ENCODE measurements at places on chromosomes 1 and 21.

DNA sequence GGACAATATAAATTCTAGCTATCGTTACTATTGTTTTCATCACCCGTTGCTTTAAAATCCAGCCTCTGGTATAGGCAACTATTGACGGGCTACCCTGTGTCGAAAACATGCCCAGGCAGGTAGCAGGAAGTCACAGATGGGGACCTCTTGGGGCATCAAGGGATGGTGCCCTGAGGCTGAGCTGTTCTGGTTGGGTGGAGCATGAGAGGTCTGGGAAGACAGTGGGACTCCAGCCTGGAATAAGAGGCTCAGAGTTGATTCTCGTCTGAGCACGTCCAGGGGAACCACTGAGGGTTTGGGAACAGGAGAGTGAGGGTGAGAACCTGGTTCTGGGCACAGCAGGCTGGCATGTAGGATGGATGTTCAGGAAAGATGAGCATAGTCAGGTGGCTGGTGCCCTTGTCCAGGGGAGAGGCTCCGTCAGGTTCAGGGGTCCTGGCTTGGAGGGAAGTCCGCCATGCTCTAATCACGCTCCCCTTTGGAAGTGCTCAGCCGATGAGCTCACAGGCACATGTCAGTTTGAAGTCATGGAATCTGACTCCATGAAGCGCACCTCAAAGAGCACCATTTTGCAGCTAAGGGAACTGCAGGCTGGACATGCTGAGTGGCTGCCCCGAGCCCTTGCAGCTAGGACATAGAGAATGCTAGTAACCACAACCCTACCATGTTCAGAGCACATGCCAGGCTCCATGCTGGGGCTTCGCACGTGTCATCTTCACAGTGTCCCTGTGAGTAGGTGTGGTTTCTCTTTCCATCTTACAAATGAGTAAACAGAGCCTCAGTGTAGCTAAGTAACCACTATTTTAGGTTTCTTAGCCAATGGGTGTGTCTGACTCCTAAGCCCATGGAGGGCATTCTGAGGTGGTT, 21.0 kb downstream of the PCSK9 start:
- DNase-seq, result no peak

DNA sequence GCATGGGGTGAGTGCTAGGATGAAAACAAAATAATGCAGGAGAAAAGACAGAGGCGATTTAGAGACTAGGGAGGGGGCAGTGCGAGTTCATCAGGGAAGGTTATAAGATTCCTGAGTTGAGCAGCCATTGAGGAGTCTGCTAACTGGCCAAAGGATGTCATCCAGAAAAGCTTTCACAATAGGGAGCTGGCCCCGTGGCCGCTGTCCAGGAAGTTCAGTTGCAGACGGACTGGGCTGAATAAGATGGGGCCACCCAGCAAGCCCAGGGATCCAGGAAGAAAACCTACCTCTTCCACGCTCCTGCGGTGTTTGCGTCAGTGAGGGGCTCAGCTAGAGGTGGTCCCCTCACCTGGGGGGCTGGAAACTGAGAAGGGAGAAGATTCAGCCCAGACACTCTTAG, 4.0 kb upstream of the PKP1 start:
- DNase-seq, result no peak

- no peak for DNase-seq
Observed at GRCh38 chr1:177969825-177970371, at the start of gene SEC16B. TSS of gene SEC16B (minus strand) at chr1:177970058. CDS start at chr1:177967981, 2,077 bp downstream.

DNA sequence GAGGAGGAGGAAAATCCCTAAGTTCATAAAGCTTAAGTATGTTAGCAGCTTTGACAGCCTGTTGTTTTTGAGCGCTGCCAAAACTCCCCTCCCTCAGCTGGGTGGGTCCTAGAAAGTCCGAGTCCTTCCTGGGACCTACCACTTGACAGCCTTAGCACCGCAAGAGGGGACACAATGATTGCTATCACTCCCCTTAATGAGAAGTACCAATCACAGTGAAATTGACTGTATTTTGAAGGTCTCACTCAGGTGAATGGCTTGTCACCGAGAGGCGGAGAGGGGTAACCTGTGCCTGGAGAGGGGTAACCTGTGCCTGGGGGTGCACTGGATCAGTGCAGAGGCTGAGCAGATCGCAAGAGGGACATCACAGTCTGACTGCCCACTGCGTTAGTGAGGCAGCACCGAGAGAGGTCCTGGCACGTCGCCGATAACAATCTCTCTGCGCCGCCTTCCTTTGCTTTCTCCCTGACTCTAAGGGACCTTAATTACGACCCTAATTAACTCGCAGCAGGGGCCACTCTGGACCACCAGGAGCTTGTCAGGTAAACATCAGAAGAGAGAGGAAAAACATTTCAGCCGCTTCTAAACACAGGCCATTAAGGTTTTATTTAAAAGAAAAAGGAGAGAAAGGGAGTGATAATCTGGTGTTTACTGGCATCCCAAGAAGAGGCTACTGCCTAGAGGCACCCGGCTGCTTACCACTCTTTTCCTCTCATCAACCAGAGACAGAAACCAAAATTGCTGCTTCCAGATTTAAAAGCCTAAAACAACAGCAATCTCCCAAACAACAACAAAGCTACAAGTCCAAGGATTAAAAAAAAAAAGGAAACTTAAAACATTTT, 25.7 kb upstream of the KCNK1 start:
- DNase-seq, result no peak

DNA sequence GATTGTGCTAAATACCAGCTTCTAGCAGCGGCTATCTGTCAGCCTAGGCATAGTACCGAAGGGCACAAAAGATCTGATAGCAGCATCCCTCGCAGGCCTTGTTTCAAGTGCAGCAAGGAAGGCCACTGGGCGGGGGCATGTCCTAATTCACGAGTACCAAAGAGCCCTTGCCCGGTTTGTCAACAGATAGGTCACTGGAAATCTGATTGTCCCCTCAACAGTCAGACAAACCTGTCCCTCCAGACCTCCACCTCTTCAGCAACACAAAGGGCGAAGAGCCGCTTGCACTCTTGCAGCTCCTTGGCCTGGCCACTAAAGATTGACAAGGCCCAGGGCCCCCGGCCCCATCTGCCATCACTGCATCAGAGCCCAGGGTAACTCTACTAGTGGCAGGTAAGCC, 22.7 kb upstream of the CA6 start:
- DNase-seq, result no peak

DNA sequence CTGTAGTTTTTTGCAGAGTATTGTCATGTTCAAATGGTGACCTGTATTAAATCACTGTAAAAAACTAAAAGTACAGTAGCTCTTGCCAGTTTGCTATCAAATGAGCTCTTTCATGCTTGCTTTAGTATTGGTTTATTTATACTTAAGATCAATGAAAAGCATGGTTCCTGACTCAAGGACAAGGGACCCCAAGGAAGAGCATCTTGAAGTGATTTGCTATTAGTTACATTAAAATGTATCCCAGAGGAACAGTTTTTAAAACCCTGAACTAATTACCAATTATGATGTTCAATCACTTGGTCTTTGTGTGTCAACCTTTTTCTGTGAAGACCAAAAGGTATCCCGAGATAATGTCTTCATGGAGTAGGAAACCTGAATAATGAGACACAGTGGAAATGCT, at the start of gene OR13G1:
Gene OR13G1, minus strand, starts transcription at position 101 of the 400 bp plus-strand sequence. CDS start 6,698 bp downstream, outside the sequence.
- no peak for DNase-seq

Data from left forelimb (tissue), 1 donor.